ENCODE measurements at places on chromosomes 2 and 18. TPM values are rescaled to one million over a fixed set of nuclear protein-coding genes. Genes with fewer than 3 reads are reported as not detected.

DNA sequence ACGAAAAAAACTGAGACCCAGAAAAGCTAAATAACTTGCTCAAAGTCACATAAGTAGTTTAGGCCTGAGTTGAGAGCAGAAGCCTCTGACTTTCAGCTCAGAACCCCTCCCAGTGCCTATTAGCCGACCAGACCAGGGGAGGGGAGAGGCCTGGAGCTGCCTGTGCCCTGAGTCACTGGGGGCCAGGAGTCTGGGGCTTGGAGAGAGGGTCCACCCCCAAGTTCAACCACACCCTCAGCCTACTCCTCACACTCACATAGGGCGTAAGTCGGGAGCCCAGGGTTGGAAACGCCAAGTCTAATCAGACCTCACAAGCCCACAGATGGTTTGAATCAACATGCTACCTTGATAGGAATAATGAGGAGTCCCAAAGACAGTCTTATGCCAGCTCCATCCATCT lies 12.6 kb upstream of the PKDCC start:
- DNase-seq: no peak

The ZNF532 gene
- 33.5 TPM for total RNA-seq

- no peak for DNase-seq
Observed at GRCh38 chr2:20170704-20171250, 54.2 kb downstream of the SDC1 start.

- peak; percentile 72 for DNase-seq
Observed at GRCh38 chr2:133718688-133719201, 150.5 kb upstream of the NCKAP5 start.

DNA sequence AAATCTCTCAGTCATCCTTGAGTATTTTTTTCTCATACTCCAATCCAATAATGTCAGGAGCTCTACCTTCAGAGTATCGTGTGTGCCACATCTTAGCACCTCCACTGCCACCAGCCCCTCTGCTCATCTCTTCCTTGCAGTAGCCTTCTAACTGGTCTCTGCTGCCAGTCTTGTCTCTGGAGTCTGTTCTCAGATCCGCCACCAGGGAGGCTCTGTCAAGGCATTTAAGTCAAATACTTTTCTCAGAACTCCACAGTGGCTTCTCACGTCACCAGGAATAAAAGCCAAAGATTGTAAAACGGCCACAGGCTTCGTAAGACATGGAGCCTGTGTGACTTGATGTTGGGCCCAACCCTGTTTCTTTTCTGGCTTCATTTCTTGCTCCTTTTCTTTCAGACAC lies 7.1 kb downstream of the UNC50 start:
- no peak for DNase-seq

The PLEKHM3 gene
- total RNA-seq: 7.5 TPM

DNA sequence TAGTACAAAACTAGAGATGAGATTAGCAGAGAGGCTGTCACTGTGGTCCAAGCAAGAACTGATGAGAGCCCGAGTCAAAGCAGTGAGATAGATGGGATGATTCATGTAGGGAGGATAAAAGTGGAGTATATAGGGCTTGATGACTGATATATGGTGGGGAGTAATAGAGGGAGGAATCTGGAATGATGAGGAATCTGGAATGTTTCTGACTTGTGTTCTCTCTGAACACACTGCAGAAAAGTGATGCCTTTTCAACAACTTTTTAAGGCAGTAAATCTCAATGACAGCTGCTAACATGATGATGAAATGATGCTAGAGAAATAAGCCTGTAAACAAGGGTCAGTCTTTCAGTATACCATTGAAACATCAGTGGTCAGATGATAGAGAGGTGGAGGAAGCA lies 143.5 kb upstream of the SP5 start:
- DNase-seq: peak; percentile 15

DNA sequence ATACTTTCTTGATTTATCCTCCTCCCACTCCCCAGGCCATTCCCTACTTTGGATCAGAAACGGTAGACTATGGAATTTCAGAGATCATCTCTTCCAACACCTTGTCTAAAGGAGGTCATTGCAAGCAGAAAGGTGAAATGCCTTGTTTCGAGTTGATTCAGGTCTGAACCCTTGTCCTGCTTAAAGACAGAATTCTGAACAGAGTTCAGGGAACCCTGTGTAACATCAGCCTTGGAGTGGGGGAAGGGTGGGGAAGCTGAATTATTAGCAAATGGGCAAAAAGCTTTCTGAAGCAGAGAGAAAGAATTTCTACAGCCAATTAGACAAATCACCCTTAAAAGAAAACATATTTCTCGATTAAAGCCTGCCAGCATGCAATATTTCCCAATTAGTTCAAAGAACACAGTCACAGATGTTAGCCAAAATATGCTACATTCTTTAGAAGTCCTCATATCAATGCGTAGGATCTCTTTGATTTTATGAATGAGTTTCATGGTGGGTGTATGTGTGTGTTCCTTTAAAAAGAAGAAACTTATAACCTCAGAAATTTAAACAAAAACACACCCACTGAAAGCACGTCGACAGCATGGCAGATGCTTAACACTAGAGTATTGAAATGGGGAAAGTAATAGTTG lies 353.1 kb downstream of the RND3 start:
- DNase-seq: no peak

DNA sequence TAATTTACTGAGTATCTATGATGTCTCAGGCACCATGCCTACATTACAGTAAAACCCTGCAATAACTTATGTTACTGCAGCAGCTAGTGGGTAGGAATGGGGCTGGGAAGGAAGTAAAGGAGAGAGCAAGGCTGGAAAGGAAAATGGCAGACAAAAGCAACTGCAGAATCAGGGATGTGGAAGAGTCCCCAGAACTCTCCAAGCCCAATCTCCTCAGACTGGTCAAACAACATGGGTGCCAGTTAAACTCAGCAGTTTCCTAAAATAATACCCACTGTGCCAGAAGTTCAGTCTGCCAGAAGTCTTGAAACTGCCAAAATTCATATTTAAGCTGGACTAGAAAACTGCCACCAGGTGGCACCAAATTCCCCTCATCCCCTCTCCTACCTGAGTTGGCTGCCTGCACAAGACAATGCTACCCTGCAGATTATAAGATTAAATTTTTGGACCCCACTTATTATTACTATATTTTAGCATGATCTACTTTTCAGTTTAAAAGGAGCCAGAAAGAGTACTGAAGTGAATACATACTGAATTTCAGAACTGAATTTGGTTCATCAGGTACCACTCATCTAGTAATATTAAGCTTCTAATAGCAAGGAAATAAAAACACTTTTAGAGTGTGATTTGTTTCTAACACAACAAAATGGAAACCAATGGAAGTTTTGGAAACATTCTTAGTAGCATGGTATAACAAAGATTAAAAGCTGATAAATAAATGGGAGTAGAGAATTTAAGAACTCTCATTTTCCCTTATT lies 86.8 kb upstream of the DNER start:
- peak; percentile 43 for DNase-seq

DNA sequence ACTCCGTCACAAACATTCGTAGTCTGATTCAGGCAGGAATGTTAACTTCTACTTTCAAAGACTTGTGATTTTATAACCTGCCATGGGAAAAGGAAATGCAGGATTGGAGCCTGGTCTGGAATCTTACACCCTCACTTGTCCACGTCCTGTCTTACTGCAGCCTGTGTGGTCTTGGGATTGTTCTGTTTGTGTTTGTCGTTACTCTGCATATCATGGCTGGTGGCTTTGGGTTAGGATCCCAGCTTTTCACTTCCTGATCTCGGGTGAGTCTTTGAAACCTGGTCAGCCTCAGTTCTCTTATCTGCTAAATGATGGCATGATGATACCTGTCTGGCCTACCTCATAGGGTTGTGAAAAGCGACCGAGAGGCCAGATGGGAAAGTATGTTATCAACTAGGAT lies 34.6 kb downstream of the SH3BP4 start:
- no peak for DNase-seq

The SLC4A5 gene
- not detected for total RNA-seq

The DSC1 gene
- total RNA-seq: not detected

DNA sequence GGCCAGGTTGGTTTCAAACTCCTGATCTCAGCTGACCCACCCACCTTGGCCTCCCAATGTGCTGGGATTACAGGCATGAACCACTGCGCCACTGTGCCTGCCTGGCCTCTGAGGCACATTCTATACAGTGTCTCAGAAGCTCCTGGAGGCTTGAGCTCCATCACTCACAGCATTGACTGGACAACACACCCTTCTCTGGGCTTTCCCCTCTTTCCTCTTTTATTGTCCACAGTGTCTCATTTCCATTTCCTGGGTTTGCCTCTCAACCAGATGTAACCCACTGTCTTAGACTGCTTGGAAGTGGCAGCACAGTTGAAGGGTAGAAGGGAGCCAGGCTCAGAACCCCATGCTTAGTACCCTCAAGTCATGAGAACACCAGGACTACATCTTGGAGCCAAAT lies 208.1 kb downstream of the MTX2 start:
- no peak for DNase-seq

DNA sequence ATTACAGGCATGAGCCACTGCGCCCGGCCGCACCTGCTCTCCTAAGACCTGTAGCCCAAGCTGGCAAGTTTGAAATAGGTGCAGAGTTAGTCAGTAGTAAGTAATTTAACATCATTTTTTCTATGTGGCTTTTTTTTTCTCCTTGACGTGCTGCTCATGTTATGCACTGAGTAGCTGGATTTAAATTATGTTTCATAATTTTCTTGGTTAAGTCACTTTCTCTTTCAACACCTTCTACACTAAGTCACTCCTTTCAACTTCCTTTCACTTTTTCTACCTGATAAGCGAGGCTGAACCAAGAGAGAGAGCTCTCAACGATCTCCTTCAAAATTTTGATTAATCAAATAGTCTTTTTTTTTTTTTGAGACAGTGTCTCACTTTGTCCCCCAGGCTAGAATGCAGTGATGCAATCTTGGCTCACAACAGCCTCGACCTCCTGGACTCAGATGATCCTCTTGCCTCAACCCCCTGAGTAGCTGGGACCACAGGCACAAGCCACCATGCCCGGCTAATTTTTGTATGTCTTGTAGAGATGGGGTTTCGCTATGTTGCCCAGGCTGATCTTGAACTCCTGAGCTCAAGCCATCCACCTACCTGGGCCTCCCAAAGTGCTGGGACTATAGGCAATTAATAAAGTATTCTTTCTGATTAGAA lies 13.1 kb downstream of the CASP8 start:
- DNase-seq: no peak

DNA sequence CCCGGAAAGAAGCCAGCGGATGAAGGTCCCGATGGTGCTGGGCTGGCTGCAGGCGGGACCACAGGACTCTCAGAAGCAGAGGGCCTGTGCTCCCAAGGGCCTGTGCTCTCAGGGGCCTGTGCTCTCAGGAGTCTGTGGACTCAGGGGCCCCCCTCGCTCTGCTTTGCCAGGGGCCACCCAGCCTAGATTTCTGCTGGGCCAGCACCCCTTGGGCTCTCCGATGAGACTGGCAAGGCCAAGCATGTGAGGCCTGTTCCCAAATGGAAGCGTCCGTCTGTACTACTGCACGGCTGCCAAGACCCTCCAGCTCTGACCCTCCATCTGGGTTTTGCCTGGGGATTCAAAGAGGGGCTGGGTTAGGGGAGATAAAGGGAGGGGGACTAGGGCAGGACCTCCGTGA lies 54.6 kb downstream of the SH3BP4 start:
- DNase-seq: no peak

The UGT1A3 gene
- not detected for total RNA-seq

The EPAS1 gene
- 14.8 TPM for total RNA-seq

- DNase-seq: no peak
Observed at GRCh38 chr2:210795506-210795905, 239.1 kb downstream of the CPS1 start.

The TMEM178A gene
- 0.06 TPM for total RNA-seq

DNA sequence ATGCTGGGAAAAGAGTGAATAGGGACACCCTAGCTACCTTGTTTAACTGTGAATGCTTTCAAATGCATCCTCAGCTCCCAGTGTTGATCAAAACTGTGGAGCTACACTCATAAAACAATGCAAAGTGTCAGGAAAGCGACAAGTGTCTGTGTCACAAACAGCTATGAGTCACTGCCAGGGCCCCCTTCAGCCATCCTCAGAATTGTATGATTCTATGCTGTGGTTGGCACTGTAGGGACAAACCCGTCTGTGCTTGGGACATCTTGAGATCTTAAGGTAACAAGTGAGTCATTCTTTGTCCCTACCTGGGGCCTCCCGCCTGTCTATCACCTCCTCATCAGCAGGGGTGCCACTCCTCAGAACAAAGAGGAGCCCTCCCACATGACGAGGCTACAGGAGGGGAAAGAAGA lies 42.4 kb downstream of the KLF7 start:
- DNase-seq: no peak

DNA sequence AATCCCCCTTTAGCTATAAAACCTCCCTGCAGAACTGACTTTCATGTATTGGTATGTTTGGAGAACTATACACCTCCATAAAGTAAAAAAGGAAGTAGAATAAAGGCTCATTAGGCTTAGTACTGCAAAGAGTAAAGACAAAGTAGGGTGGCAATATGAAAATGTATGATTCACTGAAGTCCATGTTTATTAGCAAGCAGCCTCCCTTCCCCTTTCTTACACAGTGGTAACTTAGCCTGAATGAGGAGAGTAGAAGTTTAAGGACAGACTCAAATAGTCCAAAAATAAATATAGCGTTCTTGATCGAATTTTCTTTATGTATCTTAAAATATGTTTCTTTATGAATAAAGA lies 1.5 kb downstream of the ZNF804A start:
- DNase-seq: no peak

DNA sequence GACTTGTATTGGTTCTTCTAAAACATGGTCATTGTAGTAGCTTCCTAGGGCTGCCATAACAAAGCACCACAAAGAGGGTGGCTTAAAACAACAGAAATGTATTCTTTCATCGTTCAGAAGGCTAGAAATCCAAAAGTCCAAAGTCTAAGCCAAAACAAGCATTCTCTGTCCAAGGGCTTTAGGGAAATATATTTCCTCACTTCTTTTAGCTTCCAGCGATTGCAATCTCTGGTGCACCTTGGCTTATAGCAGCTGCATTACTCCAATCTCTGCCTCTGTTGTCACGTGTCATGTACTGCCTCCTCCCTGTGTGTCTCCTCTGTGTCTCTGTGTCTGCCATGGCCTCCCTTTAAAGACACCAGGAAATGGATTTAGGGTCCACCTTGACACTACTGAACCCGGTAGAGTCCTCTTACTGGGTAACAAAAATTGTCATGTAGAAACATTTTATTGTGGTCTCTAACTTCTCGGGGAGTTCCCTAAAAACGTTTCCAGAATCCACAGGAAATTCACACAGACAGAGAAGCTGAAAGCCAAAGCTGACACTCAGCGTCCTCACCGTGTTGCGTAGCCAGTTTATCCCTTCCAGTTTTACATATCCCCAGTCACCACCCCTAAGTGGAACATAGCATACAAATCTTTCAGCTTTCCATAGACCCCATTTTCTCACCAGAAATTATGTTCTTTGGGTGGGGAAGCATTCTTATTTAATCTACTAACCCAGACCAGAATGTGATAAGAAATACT lies 20.7 kb upstream of the TTN start:
- no peak for DNase-seq

The CYTIP gene
- total RNA-seq: 1.7 TPM

GRCh38 chr18:67010919-67011318 lies 407.0 kb upstream of the CDH19 start:
- peak; percentile 40 for DNase-seq

The ABCB11 gene
- total RNA-seq: not detected

Measured in LHCN-M2 (cell line).